Sigmoid colon (tissue), 7 donors: ENCODE measurements at places on chromosomes 3 and 15. TPM values are rescaled to one million over a fixed set of nuclear protein-coding genes. Genes with fewer than 3 reads are reported as not detected.

- H3K4me3 ChIP-seq, result no peak within 1 kb of the TSS
- H3K27me3 ChIP-seq, result no peaks in the 10 kb centered on the region
- DNase-seq, result no peak
- no peaks in the 10 kb centered on the region for H3K4me1 ChIP-seq
- H3K27ac ChIP-seq, result no peak within 1 kb of the TSS
- no peaks in the 10 kb centered on the region for H3K36me3 ChIP-seq
These were observed at the start of gene CHRM5 for GRCh38 chr15:33968224-33968623. CHRM5 (plus strand) TSS chr15:33968497; CDS start chr15:34062718, 94,221 bp downstream.

- H3K27ac ChIP-seq, result no peak overlapping the region
- DNase-seq, result no peak
- no peaks in the 10 kb centered on the region for H3K27me3 ChIP-seq
- H3K36me3 ChIP-seq, result no peaks in the 10 kb centered on the region
These were observed 18.1 kb downstream of the CD200 start for GRCh38 chr3:112351036-112351435.

GRCh38 chr3:170405101-170405500, 13.6 kb upstream of the CLDN11 start:
- H3K27me3 ChIP-seq, result no peaks in the 10 kb centered on the region
- DNase-seq, result no peak
- no peaks in the 10 kb centered on the region for H3K36me3 ChIP-seq
- no peak overlapping the region for H3K4me3 ChIP-seq
- no peak overlapping the region for H3K27ac ChIP-seq
- H3K4me1 ChIP-seq, result no peaks in the 10 kb centered on the region

The ZPLD1 gene
- total RNA-seq, result 0.36 TPM

The KCNMB3 gene
- total RNA-seq, result 3.9 TPM

The GOLGA6B gene
- not detected for total RNA-seq

The GRM2 gene
- under 0.01 TPM for total RNA-seq
